Activated CD8-positive, alpha-beta memory T cell treated with anti-CD3 and anti-CD28 coated beads, Interleukin-2, amount 10 ng/mL, durations not matched to agents 7 days and 5 days (primary cell): ENCODE measurements at places on chromosomes 16 and 17. TPM values are rescaled to one million over a fixed set of nuclear protein-coding genes. Genes with fewer than 3 reads are reported as not detected.

GRCh38 chr17:82021107-82021899, 1.4 kb downstream of the CENPX start:
- DNase-seq = peak; percentile 76

DNA sequence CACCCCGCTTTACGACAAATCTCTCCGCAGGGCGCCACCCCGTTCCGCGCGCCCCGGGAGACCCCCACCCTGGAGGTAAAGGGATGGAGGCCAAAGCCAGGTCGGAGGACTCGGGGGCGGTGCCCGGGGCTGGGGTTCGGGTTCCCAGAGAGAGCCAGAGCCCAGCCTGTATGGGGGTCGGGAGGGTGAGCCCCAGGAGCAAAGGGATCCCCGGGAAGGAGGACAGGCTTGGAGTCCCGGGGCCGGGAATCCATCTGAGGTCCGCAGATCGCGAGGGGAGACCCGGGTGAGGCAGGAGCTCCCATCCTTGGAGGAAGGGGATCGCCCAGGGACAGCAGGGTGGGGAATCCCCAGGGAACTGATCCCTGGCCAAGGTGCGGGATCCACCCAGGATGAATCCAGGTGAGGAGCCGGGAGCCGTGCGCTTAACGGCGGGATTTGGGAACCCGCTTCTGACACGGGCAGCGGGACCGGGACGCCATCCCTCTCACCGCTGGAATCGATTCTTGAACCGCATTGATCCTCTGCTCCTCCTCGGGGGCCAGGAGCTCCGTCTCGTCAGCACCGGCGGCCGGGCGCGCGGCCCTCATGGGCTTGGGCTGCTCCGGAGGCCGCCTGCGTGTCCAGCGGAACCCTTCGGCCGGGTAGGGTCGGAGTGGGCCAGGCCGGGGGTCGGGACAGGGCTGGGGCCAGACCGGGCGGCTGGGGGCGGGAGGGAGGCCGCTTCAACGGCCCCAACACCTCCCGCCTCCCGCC, at the start of gene MMD:
Gene MMD, minus strand, starts transcription at position 657 of the 756 bp plus-strand sequence. Its CDS starts 140 bp downstream, at position 517.
- no peak for DNase-seq

- no peak for DNase-seq
These were observed 8.8 kb upstream of the ZNF263 start for GRCh38 chr16:3274490-3274889.

GRCh38 chr16:64534180-64534780, 587.6 kb downstream of the CDH11 start:
- DNase-seq = no peak

GRCh38 chr16:53947642-53948041, 243.7 kb downstream of the FTO start:
- no peak for DNase-seq

GRCh38 chr16:11108466-11108805, 147.6 kb downstream of the SOCS1 start:
- no peak for DNase-seq

DNA sequence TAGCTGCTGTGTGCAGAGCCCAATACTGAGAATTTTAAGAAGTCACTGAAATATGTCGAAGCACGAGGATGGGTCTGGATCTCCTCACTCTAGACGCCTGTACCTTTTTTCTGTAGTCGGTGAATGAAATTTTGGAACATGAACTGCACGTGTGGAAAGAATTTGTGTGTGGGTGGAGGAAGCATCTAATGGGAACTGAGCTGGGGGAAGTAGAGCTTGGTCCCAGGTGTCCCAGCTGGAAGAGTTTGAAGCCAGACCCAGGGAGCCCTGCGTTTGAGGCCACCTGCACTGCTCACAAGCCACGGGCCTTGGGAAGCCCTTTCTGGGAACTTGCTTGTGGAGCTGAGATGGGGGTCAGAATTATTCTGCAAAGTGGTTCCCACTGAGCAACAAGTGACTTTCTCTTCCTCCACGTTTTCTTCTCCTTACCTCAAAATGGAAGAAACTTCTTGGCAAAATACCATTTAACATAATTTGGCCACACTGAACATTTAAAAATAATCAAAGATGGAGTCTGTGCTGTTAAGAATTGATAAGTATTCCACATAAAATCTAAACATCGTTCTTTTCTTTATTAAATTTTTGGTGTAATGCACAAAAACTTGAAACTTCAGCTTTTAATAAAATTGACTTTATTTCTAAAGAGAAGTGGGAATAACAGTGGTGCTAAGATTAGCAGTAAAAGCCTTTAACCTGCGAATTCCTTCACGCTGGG, 163.8 kb downstream of the PRKCA start:
- no peak for DNase-seq

The PRR11 gene
- total RNA-seq = 65.4 TPM

The SLC5A10 gene
- total RNA-seq = not detected
